Fibroblast of mammary gland (primary cell): ENCODE measurements at places on chromosomes 7 and 10.

- no peak for DNase-seq
Measured at GRCh38 chr7:5615190-5616070, 166.0 kb downstream of the RNF216 start.

DNA sequence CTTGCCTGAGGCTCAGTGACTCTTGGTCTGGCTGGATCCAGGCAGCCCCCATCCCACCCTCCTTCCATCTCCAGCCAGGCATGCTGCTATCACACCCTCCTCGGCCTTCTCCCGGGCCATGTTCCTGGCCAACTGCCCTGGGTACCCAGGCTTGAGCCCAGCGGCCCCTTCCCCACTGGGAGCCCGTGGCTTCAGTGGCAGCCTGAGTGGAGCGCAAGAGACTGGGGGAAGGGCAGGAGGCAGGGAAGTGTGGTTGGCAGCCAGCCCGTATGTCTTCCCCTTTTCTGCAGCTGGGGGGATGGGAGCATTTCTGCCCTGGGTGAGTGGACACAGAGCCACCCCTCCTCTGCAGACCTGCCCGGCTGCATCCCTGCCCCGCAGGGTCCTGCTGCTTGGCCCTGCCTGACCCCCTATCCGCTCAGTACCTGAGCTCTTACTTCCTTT, 148.5 kb downstream of the ARHGAP22 start:
- DNase-seq, result no peak

- DNase-seq, result peak; percentile 70
Measured at GRCh38 chr10:122471531-122472177, 10.3 kb downstream of the HTRA1 start.

DNA sequence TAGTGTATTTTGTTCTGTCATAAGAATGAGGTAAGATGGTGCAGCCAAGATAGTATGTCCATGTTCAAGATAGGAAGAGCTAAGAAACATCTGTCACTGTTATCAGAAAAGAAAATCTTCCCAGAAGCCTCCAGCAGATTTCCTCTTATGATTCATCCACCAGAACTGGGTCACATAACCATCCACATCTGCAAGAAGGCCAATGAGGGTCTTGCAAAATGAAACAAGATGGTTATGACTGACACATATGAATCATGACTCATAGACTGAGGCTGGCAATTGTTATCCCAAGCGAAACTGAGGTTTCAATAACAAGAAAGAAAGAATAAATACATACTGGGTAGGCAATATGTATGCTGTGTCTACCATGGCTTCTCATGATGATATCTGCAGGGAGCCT, 30.3 kb downstream of the CCNJ start:
- DNase-seq, result peak; percentile 77

DNA sequence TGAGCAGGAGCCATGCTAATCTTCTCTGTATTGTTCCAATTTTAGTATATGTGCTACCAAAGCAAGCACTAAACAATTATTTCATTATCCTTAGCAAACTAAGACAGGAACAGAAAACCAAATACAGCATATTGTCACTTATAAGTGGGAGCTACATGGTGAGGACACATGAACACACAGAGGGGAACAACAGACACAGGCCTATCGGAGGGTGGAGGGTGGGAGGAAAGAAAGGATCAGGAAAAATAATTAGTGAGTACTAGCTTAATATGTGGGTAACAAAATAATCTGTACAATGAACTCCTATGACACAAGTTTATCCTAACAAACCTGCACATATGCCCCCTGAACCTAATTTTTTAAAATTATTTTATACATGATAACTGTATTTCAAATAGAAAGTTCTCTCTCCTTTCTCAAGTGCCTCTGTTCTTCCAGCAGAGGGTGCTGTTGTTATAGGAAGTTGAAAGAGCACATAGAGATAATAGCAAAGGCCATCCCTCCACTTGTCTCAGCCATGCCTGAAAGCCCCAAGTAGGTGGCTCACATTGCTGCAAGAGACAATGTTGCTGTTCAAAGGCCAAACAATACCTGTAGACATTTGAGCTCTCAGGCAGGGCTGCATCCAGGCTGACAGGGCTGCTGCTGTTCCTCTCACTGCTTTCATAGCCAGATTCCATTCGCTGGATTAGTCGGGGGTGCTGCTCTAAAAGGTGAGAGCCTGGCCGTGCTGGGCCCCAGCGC, 33.4 kb upstream of the PPP3CB start:
- DNase-seq, result peak; percentile 82

- no peak for DNase-seq
Measured at GRCh38 chr7:158263964-158264748, 323.5 kb downstream of the PTPRN2 start.

DNA sequence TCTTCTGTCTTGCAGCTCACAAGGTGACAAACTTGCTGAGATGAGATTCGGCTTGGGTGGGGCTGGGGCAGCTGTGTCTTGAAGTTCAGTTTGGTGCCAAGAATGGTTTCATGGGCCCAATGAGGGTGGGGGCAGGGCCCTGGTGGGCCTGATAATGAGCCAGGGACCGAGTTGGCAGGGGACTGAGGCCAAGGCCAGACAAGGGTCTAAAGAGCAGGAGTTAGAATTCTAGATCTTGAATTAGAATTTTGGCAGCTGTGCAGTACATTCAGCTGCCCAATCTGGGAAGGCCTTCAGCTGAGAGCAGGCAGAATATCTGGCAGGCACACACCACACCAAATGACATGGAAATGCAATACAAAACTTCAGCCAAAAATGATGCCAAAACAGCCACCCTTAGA, 1.5 kb upstream of the JAZF1 start:
- no peak for DNase-seq

DNA sequence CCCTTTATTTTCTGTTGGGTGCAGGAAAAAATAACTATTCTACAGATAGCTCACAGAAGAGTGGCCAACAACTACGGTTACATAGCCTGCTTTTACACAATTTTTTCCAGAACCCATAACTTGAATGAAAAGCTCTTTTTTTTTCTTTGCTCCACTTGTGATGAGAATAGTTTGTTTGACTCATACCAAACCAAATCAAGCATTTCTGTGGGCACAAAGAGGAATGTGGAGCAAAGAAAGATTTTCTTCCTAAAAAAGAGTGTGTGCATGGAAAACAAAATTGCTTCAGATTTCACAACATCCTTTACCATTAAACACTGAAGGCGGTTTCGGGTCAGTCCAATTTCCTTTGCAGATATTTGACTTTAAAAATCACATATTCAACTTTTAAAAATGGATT, 54.8 kb upstream of the RAB11FIP2 start:
- DNase-seq, result peak; percentile 1

DNA sequence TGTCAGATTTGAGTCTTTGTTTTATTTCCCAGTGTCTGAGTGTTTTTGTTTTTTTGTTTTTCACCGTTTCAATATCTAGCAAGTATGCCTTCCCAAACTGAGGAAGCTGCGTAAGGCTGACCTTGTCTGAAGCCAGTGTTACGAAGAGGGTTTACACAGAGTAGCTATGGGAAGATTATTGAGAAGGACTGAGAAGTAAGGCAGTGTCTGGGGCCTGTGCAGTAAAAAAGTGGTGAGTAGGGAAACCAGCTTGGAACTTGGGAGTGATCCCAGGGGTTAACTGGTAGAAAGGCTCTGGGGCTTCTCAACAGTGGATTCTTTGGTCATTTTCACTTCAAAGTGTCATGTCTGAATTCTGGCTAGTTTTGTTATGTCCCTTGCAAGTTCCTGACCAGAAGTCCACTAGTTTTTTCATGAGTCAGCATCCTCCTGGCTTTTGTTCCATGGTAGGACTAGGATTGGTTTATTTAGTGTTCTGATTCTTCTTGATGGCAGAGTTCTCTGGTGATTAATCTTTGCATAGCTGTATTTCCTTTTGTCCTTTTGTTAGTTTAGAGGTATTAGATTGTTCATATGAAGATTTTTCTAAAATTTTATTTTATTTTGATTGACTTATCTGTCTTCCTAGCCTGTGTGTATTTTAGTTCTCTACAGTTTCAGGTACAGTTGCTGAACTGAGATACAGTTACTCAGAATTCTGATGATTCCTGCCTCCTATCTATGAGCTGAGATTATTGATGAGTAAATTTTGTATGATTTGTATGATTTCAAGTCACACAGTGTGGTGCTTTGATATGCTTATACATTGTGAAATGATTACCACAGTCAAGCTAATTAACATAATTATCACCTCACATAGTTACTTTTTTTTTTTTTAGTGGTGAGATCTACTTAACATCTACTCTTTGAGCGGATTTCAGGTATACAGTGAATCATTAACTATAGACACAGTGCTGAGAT, 19.0 kb downstream of the GARS1 start:
- DNase-seq, result no peak

DNA sequence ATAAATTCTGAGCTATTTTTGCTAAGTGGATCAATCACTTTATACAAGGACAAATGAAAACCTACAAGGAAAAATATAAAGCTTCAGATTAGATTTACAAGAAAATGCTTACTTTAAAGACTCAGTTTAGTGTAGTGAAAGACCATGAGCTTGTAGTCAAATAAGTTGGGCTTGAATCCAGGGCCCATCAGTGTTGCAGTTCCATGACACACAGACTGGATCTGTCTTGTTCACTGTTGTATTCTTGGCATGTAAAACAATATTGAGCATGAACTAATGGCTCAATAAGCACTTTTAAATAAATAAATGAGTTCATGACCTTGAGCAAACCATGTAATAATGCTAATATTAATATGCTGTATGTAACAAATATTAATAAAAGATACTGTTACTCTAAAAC, 164.6 kb upstream of the KCND2 start:
- no peak for DNase-seq

DNA sequence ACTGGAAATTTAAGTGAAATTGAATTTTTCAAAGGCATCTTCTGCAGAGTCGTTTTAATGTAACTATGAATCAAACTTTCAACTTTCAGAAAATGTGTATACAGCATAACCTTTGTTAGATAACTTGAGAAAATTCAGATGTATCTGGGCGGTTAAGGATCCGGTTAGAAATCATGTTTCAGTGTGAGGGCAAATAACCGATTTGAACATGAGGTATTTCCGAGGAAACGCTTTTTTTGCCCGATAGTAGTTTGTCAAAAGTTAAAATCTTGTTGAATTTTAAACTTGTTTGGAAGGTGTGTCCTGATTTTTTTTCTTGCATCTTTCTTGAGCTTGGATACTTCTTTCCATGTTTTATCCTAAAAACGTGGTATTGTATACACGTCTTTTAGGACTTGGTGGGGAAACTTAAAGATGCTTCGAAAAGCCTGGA, 1.3 kb upstream of the BMI1 start:
- no peak for DNase-seq
